Fibroblast of villous mesenchyme (primary cell): ENCODE measurements at places on chromosomes 5 and 9.
A peak's percentile ranks its signal among the peaks of the same experiment; 100 is the strongest.

GRCh38 chr9:75299324-75299723, 211.0 kb downstream of the OSTF1 start:
- no peak for DNase-seq

GRCh38 chr9:111001526-111001925, 36.7 kb downstream of the LPAR1 start:
- DNase-seq, result no peak

- DNase-seq, result peak; percentile 91
Observed at GRCh38 chr5:9924614-9925013, 294.5 kb upstream of the TAS2R1 start.

GRCh38 chr5:96209829-96210228, 223.2 kb downstream of the PCSK1 start:
- peak; percentile 26 for DNase-seq

DNA sequence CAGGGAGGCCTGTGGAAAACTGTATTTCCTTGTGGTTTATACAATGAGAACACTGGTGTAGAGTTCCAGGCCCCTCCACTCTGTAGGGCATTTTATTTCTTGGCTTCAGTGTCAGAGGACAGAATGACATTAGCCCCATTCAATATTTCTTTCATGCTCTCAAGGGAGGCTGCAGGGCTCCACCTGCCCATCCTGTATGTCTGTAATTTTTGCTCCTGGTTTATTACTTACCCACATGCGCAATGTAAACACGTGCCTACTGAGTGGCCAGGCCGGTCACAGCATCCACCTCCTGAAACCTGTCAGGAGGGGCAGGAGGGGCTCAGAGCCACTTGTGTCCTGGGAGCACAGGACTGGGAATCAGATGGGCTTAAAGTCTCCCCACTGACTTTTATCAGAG, 82.4 kb downstream of the GADD45G start:
- no peak for DNase-seq

DNA sequence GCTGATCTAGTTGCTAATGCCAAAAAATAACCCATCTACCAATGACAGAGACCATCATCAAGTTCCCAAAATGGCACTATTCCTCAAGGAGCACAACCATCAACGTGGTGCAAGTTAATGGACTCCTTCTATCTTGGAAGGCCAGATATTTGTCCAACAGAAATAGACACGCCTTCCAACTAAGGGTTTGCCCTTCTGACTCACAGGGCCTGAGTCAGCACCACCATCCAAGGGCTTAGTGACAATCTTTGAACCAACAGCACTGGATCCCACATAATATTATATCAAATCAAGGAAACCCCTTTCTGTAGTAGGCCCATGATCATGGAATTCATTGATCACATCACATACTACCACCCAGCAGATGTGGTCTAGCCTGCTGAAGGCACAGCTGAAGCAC, 84.3 kb downstream of the MED27 start:
- DNase-seq, result no peak

- DNase-seq, result no peak
Observed at GRCh38 chr5:11104210-11104609, 343.2 kb upstream of the DAP start.

DNA sequence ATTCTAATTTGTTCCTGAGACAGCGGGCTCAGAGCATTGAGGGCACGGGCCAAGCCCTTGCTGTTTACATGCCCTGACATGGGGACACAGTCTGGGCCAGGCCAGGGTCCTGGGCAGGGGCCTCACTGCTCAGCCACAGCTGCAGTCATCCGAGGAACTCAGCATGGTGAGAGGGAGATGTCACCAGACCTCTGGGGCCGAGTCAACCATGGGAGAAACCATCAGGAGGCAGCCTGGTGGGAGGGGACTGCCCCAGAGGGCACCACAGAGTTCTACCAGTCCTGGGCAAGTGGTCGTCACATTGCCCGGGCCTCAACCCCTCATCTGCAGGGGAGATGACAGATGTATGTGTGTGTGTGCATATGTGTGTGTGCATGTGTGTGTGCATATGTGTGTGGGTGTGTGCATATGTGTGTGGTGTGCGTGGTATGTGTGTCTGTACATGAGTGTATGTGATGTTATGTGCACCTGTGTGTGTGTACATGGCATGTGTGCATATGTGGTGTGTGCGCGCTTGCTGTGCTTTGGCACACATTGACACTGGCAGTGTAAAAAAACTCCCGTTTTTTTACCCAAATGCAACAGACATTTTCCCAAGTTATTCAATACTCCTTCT, 42.4 kb upstream of the TMEM250 start:
- no peak for DNase-seq

DNA sequence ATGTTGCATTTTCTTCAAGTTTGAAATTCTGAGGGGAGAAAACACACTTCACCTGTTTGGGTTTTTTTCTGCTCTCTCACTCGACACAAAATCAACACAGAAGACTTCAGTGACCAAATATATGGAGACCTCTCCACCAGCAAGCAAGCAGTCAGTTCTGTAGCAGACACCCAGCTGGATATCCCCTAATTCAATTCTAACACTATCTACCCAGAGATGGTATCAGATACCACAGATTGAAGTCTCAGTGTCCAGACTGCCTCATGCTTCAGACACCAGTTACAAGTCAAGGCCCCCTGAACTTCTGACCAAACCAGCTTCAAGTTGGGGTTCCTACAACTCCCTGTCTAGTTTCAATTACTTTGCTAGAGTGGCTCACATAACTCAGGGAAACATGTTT, 97.8 kb downstream of the INVS start:
- no peak for DNase-seq

DNA sequence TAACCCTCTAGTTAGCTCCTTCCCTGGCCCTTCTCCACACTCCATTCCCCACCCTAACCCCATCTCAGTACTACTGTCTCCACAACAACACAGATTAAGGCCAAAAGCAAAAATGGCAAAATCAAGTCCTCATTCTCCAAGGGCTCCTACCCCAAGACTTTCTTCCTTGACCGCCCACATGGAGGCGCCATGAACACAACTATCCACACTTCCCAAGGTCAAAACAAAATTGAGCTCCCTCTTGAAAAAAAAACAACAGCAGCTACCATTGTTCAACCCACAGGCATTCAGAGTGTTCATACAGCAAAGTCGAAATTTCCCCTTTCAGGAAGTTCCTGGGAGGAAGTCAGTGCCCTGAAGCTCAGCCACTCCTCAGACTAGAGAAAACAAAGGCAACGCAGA, 54.4 kb downstream of the GNAQ start:
- DNase-seq, result peak; percentile 74

DNA sequence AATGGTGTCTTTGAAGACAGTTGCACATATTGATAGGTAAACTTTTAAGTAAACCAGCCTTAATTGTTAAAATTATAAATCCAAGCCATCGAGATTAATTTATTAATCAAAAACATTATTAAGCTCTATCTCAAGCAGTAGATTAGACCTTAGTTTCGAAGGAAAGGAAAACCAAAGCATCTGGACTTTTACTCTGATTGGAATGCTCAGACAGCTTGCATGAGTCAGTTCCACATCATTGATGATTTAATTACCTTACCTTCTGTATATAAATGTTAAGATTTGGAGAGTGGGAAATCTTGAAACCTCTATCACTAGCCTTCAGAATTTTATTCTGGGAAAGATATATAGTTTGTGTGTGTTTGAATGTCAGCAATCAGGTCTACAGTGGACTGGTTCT, 23.9 kb downstream of the DCP2 start:
- no peak for DNase-seq

DNA sequence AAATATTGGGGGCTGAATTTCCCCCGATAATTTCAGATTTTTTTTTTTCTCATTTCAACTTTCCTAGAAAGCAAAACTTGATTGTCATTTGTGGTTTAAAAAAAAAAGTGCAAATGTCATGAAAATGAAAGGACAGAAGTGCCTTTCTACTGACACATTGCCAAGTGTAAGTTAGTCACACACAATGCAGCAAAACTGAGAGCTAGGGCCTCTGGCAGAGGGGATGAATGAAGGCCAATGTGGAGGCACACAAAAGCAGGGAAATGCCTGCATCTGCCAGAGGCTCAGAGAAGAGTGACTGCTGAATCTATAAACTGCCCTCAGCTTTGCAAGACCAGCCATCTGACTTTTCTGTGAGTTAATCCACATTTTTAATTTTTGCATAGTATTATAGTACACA, 6.8 kb upstream of the IFNA5 start:
- no peak for DNase-seq

GRCh38 chr9:37935096-37935495, 31.2 kb upstream of the SLC25A51 start:
- no peak for DNase-seq

GRCh38 chr9:133779516-133780403, 41.6 kb upstream of the SARDH start:
- DNase-seq, result no peak

DNA sequence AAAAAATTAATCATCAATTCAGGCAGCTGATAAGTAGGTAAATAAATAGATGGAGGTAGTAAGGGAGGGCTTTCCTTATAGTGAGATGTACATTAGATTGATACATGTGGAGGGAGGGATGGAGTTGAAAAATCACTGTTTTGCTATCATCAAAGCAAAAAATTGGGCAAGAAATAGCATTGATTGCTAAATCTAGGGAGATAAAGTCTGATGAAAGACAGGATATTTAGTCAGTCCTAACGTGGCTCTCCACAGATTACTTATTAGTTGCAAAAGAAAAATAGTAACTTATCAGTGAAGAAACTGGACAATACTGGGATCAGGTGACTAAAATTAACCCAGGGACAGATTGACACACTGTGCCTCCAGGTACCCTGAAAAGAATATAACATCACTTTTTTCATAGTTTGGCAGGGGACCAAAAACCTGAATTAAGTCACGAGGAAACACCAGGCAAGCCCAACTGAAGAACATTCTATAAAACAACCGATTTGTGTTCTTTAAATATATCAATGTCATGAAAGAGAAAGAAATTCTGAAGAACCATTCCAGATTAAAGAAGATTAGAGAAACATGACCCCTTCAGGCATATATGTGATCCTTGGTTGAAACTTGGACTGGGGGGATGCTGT, 27.1 kb upstream of the GOLPH3 start:
- DNase-seq, result peak; percentile 71

GRCh38 chr5:141882594-141883183, 4.5 kb upstream of the PCDH1 start:
- DNase-seq, result no peak

DNA sequence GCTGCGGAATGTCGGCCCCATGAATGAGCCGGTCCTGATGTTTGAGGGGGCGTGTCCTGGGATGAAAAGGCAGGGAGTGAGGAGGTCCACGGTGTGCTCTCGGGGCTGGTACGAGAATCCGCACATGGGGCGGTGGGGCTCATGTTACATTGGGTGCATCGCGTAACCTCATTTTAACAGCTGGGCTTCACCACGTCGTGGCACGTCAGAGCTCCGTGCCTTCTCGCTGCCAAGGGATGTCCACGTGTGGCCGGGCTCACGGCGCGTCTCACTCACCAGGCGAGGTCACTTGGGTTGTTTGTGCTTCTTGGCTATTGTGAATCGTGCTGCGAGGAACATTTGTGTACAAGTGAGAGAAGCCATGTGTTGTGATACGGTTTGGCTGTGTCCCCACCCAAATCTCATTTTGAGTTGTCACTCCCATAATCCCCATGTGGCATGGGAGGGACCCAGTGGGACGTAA, 29.1 kb upstream of the IRX4 start:
- DNase-seq, result no peak

- peak; percentile 94 for DNase-seq
Observed at GRCh38 chr5:72597456-72597948, 90.3 kb upstream of the ZNF366 start.

- no peak for DNase-seq
Observed at GRCh38 chr5:62547945-62548630, 30.5 kb upstream of the LRRC70 start.

DNA sequence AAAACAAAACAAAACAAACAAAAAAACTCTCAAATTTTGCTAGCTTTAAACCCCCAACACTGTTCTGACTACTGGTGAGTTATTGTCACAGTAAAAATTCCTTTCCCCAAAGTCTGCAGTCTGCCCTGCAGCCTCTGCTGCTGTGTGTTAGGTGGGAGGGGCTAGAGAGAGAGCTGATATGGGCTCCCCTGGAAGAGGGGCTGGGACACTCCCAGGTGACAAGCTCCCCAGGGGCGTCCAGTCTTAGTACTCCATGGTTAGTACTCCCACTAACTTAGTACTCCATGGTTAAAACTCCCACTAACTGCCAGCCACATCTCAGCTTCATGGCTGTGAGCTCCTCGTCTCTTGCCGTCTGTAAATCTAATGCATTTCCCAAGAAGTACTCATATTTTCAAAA, 191.9 kb downstream of the FANCC start:
- no peak for DNase-seq

DNA sequence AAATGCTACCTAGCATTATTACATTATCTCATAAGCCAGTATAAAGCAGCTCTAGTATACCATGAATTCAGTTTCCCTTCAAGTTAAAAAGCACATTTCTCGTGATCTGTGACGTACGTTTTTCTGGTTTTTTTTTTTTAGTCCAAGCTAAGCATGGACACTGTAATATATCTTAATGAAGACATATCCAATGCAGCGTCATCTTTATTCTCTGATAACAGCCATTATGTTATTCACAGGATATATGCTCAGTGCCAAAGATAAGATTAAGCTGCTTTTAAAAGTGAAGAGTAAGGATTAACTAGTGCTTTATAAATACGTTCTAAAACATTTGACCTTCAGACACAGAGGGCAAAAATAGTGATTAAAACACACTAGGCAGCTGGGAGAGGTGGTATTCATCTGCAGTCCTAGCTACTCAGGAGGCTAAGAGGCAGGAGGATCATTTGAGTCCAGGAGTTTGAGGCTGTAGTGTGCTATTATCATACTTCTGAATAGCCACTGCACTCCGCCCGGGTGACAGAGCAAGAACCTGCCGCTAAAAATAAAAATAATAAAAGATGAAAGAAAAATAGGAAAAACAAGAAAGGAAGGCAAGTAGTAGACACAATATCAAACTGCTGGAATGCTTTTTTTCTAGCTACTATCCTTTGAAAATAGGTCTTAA, 7.7 kb downstream of the CSNK1A1 start:
- peak; percentile 45 for DNase-seq

- no peak for DNase-seq
Observed at GRCh38 chr9:107896544-107896943, 407.0 kb upstream of the KLF4 start.

GRCh38 chr9:30015073-30015472, 2369.4 kb upstream of the ACO1 start:
- DNase-seq, result no peak

DNA sequence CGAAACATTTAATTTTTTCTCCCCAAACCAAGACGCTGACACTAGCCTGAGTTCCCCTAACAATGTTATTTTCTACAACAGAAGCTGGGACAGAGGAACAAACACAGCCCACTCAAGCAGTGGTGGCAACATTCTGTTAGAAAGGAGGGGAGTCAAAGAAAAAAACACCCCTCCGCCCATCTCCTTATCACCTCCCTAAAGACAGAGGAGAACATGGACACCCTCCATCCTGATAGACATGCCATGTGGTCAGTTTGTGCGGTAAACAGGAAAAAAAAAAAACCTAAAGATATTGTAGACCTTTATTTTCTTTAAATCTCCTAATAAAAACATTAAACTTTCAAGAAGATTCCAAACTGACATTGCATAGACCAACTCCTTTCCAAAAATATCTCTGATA, 2.9 kb upstream of the DPM2 start:
- DNase-seq, result no peak
